ENCODE measurements at places on chromosomes 5 and 9.

- DNase-seq: no peak
These were observed 24.8 kb downstream of the P4HA2 start for GRCh38 chr5:132202711-132203463.

DNA sequence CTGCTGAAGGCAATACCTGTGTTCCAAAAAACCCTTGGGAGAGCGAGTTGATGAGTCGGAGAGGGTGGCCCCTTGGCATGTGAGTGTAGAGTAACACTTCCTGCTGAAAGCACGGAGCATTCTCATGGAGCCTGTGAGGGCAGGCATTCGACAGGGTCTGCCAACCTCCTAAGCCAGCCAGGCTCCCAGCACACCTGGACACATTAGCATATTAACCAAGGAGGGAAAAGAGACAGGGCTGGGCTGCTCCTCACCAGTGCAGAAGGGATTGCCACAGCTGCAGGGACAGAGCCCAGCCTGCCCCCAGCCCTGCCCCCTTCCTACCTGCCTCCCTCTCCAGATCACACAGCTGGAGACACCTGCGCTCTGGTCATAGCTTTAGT lies 46.4 kb upstream of the SEMA4D start:
- DNase-seq: no peak

DNA sequence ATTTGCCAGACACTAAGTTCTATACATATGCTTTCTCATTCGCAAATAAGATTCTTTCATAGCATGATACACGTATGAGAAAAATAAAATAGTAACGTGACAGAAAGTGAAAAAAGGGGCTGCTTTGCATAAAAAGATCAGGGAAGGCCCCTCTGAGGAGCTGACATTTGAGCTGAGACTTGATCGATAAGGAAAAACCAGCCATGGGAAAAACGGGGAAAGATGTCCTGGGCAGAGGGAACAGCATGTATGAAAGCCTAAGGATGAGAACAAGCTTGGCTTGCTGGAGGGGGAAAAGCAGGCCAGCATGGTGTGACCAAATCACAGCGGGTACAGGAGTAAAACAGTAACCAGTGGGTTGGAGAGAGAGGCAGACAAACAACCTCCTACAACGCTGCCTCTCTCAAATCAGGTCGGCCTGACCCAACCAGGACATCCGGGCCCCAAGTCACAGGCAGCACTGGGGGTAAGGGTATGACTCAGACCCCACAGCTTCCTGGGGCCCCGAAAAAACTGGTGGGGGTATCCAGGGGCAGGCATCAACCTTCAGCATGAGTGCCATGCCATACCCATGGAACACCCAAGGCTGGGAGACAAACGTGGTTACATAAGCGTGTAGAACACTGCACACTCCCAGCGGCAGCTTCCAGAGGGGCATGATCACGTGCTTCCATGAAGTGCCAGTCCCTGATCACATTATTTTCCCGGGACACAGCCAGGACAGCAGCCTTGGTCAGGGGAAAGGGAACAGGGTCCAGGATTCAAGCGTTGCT lies 2.2 kb downstream of the TNIP1 start:
- no peak for DNase-seq

GRCh38 chr9:34405719-34406118 lies 29.0 kb upstream of the MYORG start:
- peak; percentile 56 for DNase-seq

DNA sequence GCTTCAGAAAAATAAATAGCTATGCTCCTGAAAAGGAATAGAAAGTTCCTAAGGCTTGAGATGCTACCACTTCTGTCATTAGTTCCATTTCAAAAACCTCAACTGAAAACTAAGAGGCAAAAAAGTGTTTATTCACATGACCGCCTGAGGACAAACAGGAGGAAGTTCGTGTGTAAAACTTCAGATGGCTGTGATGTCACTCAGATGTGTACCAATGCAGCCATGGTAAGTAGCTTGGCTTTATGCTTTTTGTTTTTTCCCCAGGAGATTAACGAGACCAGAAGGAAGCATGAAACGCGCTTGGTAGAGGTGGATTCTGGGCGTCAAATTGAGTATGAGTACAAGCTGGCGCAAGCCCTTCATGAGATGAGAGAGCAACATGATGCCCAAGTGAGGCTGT lies 33.0 kb downstream of the LMNB1 start:
- no peak for DNase-seq

GRCh38 chr5:176922817-176923216 lies 23.7 kb upstream of the HK3 start:
- DNase-seq: no peak

DNA sequence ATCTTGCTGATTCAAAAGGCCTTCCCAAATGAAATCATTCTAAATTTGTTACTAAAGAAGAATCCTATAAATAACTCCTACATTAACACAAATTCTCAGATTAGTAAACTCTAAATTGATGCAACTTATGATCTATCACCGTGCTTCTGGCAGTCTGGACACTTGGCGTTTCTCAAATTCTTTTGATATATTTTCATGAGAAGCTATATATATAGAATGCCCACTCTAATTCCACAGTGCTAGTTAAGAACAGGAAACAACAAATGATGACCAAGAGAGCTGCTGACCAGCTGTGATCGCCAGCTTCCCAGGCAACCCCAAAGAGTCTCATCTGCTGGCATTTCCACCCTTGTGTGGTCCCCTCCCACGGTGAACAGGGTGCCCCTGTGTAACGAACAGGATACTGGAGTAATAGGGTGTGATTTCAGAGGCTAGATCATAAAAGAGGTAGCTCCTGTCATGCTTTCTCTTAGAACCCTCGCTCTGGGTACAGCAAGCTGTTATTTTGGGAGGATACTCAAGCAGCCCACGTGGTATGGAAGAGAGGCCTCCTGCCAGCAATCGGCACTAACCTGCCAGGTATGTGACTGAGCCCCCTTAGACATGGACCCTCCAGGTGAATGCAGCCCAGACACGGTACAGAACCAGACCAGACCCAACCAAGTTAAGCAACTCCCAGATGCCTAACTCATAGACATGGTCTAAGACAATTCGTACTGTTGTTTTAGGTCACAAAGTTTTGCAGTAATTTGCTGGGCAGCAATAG lies 64.7 kb downstream of the CDC14B start:
- peak; percentile 72 for DNase-seq

DNA sequence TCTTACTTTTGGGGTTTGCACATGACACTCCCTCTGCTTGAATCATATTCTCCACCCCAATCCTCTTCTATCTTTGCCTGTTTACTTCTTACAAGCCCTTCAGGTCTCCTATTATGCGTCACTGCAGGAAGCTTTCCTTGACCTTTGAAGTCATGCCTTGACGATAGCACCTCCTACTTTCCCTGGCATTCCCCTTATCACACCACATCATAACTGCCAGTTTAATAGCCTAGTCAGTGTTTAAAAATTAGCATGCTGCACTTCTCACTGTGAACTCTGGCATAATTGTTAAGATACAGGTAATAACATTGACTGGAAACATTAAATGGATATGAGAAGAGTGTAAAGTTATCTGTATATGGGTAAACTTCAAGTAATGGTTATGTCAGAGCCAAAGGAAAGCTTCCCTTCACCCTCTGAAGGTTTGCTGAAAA lies 37.1 kb upstream of the CEP120 start:
- DNase-seq: peak; percentile 45

- DNase-seq: peak; percentile 31
These were observed 46.4 kb upstream of the SLCO6A1 start for GRCh38 chr5:102545175-102545574.

DNA sequence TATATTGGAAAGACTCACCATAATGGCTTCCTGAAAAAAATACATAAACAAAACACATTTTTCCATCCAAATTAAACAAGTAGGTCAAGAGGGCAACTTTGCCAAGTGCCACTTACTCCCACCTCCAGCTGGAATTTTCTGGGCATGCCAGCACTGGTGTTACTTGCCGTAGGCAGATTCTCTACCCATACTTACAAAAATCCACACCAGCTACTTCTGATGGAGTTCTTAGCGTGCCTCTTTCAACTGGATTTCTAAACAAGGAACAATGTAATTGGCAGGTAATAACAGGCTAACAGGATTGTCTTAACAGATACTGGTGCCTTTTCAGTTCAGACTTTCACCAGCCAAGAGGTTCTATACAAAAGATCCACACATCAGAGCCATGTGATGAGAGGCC lies 301.4 kb downstream of the MLLT3 start:
- DNase-seq: no peak

DNA sequence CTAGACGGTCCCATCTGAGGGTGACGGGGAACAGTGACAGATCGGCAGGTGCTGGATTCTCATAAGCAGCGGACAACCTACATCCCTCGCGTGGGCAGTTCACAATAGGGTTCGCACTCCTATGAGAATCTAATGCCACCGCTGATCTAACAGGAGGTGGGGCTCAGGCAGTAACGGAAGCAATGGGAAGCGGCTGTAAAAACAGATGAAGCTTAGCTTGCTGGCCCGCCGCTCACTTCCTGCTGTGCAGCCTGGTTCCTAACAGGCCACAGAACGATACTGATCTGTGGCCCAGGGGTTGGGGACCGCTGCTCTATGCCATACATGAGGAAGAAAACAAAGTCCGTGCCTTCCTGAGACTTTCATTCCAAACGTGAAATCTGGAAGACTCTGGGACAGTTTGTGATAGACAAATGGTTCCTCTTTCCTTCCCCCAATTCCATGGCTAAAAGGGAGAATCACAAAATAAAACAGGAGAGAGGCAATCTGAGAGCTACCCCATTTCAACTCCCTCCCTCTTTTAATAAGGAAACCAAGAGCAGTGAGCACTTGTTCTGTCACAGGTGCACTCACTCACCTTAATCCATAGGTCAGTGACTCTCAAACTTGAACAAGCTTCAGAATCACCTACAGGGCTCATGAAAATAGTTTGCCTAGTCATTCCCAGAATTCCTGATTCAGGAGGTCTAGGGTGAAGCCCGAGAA lies 12.1 kb downstream of the PDCL start:
- DNase-seq: no peak

GRCh38 chr5:169341556-169341955 lies 40.6 kb upstream of the SLIT3 start:
- DNase-seq: no peak

- DNase-seq: peak; percentile 18
These were observed 4.0 kb downstream of the SEC61B start for GRCh38 chr9:99226054-99226453.

DNA sequence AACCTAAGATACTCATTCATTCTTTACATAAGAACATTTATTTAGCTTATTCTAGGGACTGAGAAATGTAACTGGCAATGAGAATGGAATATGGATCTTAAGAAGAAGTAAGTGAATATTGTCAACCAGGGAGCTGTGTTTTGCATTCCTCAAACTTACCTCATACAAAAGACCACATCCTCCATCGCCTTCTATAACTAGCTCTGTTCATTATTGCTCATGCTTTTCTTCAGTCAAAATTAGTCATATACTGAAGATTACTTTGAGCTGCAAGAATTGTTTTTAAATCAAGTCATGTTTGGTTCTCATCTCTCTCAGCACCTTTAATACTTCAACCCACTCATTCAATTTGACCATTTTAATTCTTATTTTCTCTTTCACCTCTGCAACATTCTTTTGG lies 140.3 kb upstream of the RASA1 start:
- peak; percentile 85 for DNase-seq

DNA sequence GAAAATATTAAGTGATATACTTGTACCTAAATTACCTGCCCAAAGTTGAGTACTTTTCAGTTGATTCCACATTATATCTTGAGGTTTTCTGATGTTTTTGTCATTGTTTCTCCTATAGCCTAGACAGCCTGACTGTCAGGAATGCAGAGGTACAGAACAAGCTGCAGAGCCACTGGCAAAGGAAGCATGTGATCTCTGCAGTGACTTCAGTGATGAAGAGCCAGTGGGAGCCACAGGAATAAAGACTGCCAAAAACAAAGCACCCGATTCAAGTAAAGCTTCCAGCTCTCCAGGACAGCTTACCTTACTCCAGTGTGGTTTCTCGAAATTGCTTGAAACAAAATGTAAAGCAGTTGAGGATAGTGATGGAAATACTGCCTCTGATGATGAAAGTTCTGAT lies 96.3 kb downstream of the ERCC6L2 start:
- DNase-seq: no peak

GRCh38 chr9:106892632-106893031 lies 29.7 kb downstream of the ZNF462 start:
- peak; percentile 95 for DNase-seq

GRCh38 chr5:95778713-95779436 lies 43.7 kb downstream of the GLRX start:
- DNase-seq: no peak

- DNase-seq: no peak
These were observed 165.3 kb downstream of the SEC61B start for GRCh38 chr9:99387431-99387830.

DNA sequence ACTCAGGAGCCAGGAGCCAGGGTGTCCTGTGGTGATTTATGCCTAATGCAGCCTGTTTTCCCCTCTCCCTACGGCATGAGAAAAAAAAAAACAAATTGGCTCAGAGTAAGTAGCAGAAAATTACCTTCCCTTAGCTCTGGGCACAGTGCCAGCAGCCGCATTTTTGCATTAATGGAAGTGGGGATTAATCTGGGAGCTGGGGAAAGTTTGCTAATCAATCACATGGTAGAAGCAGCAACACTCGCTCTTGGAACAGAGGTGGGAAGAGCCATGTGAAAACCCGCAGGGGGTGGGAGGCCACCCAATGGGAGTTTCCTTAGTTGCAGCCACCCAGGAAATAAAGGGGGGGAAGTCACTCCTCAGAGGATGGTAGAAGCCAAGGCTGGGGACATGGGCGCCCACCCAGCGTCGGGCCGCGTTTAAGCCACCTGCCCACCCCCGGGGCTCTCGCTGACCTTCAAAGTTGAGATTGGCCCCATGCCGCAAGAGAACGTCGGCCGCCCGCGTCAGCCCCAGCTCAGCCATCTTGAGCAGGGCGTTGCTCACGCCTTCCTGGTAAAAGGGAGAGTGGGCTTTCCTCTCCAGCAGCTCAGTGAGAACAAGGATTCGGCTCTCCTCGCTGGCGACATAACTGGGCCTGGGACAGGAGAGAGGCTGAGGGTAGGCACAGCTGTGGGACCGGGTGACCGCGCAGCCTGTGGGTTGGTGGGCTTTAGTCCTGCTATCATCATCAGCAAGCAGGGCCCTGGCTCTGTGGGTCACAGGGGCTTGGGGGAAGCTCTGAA lies 1.7 kb downstream of the ASB6 start:
- no peak for DNase-seq

DNA sequence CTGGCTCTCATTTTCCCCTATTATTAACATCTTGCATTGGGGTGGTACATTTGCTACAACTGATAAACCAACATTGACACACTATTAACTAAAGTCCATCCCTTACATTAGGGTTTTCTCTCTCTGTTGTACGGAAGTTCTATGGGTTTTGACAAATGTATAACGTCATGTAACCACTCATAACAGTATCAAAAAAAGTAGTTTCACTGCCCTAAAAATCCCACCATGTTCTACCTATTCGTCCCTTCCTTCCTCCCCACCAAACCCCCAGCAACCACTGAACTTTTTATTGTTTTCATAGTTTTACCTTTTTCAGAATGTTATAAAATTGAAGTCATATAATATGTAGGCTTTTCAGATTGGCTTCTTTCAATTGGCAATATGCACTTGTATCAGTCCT lies 40.1 kb downstream of the MLLT3 start:
- no peak for DNase-seq

GRCh38 chr9:100724886-100725285 lies 147.0 kb downstream of the CAVIN4 start:
- no peak for DNase-seq
